ACHN (cell line): ENCODE measurements at places on chromosomes 7 and 10.

DNA sequence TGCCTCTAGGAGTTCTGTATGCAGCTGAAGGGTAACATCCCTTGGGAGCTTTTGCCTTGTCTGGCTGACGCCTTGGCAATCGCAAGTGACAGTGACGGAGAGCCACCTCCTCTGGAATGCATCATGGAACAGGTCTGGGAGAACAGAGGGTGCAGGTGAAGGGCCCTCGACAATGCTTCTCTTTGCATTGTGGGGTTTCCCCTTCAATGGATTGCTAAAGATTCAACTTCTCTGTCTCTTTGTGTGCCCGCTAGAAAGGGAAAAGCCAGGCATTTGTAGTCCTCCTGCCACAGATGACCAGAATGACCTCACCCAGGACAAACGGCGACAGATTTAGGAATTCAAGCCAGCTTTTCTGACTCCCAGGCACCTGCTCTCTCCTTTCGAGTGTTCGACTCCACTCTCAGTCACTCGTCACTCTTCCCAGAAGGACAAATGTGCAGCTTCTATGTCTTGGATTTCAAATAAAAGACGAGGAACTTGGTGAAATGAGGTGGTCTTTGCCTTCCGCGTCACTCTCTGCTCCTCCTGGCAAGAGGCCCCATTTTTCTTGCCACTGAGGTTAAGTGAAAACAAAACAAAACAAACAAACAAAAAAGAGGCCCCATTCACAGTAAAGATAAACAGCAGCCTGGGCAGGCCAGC is 26.1 kb downstream of the IL2RA start:
- no peak for DNase-seq

DNA sequence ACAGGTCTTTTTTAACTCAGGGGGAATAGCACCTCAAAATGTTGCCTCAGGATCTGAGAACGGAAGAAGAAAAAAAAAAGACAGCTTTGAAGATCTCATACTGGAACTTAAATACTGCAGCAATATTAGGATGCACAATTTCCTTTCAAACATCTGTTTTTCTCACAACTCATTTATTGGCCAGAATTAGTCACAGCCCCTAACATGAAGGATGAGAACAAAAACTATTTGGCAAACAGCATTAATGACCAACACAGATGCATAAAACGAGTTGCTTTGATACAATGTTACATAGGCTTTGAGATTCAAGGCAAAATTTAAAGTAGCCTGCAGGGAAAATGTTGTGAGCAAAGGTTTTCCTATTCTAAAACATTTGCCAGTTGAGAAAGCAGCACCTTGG is 36.5 kb downstream of the JMJD1C start:
- DNase-seq = no peak

DNA sequence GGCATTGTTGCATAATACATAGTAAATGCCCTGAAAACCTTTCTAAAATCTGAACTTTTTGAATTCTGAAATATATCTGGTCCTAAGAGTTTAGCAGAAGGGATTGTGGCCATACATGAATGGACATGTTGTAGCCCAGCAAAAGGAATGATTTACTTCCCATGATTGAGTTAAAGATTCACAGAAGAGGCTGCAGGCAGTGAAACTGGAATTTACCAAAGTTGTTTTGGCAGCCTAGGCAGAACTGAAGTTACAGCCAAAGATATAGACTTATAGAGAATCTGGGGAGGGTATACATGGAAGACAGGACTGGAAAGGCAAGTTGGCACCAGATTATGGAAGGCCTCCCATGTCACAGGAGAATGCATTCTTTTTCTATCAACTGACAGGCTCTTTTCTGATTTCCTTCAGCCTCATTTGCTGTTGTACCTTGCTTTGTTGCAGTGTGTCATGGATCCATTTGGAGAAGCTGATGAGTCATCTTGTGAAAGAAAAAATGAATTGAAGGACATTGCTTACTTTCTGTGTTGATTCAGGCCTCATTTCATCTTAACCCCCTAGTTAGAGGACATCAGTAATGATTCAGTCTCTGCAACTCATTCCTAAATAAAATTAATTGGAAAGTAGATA is 356.2 kb upstream of the LRGUK start:
- DNase-seq = peak; percentile 90

GRCh38 chr10:114499116-114499515 is 94.8 kb upstream of the AFAP1L2 start:
- DNase-seq = no peak

GRCh38 chr10:88312855-88313254 is 270.3 kb downstream of the RNLS start:
- DNase-seq = no peak

DNA sequence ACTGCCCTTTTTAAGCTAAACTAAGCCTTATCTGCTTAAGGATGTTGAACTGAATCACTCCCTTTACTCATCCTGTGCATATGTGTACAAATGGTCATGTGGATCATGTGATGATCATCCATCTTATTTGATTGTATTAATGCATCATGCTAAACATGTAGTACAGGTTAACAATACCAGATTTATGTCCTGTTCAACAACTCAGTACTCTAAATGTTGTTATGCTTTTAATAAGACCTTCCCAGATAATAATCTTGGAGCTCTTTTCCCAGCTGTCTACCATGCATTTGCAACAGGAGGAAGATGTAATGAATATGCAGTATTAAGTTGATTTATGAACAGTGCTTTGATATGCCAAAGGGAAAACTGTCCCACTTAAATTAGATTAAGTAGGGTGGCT is 318.0 kb downstream of the BICC1 start:
- DNase-seq = no peak

GRCh38 chr10:107269626-107270025 is 105.1 kb upstream of the SORCS1 start:
- DNase-seq = no peak

DNA sequence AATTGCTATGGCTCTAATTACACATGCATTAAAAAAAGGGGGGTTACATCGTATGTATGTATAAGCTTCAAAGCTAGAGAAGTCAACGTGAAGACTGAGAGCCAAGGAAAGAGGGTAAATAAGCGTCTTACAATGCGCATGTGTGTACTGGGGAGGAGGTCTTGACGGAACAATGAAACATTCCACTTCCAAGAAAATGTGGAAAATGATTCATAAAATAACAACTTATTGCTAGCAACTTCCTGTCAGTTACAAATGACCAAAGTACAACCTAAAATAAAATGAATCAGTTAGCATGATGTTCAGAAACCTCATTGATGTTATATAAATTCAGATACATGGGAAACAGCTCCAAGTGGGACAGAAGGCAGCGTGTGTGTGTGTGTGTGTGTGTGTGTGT is 104.1 kb upstream of the RHEB start:
- no peak for DNase-seq

GRCh38 chr7:33050535-33051318 is 11.8 kb downstream of the NT5C3A start:
- peak; percentile 72 for DNase-seq

- no peak for DNase-seq
Observed at GRCh38 chr10:581776-582330, 107.6 kb downstream of the DIP2C start.
